Lower lobe of right lung (tissue), 2 donors: ENCODE measurements at places on chromosomes 7 and 10. TPM values are rescaled to one million over a fixed set of nuclear protein-coding genes. Genes with fewer than 3 reads are reported as not detected.

The GTPBP4 gene
- 28.9 TPM for total RNA-seq

The ZNF804B gene
- total RNA-seq = not detected

The ACTL6B gene
- total RNA-seq = not detected

The GPR85 gene
- 4.5 TPM for total RNA-seq

The SLC39A12 gene
- 0.41 TPM for total RNA-seq

The SPDYE11 gene
- not detected for total RNA-seq

The ASIC3 gene
- total RNA-seq = 3.7 TPM

The ELOVL3 gene
- total RNA-seq = 0.92 TPM

The NKX1-2 gene
- total RNA-seq = not detected

The UCN3 gene
- total RNA-seq = 0.53 TPM

The ARMC3 gene
- total RNA-seq = 9.6 TPM

The AGAP9 gene
- total RNA-seq = 5.1 TPM

DNA sequence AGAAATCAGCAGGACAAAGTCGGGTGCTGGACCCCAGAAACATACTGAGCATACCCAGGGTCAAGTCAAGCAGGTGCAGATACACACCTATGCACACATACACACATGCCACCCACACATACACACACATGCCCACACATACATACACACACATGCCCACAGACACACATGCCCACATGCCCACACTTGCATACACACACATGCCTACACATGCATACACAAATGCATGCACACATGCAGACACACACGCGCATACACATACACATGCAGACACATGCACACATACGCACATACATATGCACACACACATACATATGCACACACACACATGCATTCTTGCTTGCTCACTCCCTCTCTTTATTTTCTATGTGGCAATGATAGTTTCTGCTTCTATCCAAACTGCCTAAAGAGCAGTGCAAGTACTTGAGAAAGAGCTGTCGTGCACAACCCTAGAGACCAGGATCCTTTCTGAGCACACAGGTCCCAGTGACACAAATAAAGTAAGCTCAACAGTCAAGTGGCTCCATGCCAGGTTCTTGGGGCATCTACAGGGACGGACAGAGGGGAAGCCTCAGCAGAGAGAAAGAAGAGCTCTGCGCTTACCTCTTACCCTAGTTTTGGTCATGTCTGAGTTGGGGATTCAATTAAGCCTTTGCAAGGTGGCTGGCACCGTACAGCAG is 83.7 kb downstream of the EBF3 start:
- no peak for DNase-seq

DNA sequence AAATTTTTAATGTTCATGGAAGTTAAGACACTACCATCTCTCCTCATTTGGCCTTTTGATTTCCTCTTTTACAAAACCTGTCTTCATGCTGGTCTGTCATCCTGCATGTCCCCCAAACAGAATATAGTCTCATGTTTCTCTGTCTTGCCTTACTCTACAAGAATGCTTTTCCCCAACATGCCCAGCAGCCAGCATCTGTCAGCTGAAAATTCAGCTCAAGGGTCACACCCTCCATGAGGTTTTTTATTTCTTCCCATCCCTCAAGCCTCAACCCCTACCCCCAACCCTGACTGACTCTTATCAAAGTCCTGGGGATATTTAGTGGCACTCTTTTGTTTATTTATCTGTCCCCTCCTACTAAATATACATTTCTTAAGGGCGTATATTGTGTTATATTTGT is 202.0 kb downstream of the ANK3 start:
- DNase-seq = no peak

DNA sequence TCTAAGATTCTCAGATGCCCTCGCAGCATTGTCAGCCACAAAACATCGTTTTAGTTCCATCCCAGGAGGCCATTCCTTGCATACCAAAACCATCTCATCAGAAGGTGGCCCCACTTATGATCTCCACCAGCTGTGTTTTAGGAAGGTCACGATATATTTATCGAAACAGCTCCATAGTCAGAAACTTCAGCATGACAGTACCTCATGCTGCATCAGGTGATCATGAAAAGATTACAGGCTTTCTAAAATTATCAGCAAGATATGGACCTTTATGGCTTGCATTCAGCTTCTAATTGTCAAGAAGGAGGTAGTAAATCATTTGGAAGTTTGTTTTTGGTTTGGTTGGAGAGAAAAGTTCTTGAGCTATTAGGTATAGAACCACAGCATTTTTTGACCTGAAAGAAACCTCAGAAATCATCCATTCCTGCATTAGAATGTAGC is 20.0 kb downstream of the JAZF1 start:
- DNase-seq = no peak

DNA sequence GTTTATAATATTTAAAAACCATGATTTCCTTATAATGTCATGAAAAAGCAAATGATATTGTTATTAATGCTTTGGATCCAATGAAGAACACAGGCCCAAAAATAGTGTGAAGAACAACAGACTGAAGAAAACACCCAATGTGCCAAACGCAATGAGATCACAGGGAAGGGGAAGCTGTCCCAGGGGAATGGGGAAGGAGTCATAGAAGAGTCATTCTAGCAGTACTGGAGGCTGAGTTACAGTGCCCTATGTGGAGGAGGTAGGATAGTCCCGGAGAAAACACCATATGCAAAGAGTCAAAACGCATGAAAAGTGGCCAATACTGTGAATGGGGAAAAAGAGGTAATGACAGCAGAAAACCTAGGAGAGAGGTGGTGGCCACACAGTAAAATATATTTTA is 50.9 kb downstream of the TPK1 start:
- DNase-seq = no peak

DNA sequence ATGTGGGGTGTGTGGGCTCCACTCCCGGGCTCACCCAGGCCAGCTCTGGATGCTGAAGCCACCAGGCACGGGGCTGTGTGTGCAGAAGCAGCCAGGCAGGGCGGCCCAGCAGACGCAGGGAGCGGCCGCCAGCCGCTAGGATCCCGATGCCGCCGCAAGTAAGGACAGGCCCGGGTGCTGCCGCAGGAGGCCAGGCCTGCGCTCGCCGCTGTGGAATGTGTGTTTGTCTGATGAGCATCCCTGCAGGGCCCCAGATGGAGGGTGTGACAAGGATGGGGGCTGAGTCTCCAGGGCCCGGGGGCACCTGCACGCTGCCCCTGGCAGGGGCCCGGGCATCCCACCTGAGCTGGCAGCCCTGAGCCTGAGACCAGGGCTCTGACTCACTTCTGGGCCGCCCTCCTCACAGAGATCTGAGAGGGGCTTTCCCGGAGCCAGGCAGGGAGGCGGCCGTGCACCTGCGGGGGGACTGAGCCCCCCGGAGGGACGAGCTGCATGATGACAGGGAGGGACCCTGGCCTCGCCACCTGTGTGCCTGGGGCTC is 101.5 kb downstream of the FOXL3 start:
- DNase-seq = peak; percentile 44

- no peak for DNase-seq
Observed at GRCh38 chr10:14384915-14385314, 54.2 kb upstream of the FRMD4A start.

- no peak for DNase-seq
Observed at GRCh38 chr7:102410918-102411317, 14.8 kb downstream of the PRKRIP1 start.

DNA sequence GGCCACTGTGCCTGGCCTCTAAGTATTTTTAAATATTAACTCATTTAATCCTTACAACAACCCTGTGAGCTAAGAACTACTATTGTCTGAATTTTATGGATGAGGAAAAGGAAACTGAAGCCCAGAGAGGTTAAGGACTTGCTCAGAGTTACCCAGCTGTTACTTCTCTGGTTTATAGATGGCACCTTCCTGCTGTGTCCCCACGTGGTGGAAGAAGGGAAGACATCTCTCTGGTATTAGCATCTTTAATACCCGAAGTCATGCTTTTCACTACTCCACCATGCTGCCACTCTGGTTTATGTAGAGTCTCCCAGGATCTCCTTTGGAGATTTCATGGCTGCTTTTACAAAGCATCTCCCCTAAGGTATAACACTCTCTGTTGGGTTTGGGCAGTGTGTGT is 105.5 kb upstream of the MKLN1 start:
- no peak for DNase-seq

DNA sequence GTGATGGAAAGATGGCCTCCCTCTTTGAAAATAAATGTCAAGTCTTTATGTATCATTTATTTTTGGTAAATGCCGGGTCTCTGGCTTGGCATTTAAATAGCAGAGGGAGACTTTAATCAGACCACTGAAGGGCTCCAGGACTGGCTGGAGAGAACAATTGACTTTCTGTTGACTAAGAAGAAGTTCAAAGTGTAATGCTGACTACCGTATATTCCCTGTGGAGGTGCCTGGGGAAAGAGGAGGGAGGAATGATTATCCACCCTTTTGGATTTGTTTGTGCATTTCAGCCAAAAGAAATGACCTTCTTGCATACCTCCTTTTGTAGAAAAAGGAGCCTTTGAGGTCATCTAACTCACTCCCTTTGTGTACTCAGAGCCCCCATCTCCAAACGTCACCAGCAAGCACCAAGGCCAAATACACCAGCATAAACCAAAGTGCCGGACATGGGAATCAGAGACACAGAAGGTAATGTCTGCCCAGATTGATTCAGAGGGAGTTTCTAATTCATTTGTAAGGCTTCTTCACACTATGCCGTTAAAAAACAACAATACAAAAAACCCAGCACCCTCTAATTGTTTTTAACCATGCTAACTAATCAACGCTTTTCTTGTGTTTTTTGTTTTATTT is 75.2 kb downstream of the PRLHR start:
- DNase-seq = no peak

GRCh38 chr10:88200312-88201032 is 337.0 kb downstream of the PTEN start:
- DNase-seq = no peak

DNA sequence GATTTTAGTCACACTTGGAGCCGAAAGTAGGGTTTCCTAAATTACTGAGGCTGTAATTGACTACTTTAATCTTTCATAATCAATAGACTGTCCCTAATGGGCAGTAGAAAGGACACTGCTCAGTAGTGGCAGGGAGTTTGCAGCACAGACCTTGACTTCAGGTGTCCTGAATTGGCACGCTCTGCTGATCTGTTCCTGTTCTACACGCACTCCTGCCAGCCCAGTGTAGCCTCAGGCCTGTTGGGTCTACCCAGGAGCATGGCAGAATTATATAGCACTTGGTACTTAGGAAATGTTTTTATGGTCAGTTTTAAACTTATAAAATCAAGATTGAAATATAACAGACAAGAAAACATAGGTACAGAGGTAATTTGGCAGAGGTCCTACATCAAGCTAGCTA is 9.0 kb downstream of the EIF4H start:
- DNase-seq = no peak

DNA sequence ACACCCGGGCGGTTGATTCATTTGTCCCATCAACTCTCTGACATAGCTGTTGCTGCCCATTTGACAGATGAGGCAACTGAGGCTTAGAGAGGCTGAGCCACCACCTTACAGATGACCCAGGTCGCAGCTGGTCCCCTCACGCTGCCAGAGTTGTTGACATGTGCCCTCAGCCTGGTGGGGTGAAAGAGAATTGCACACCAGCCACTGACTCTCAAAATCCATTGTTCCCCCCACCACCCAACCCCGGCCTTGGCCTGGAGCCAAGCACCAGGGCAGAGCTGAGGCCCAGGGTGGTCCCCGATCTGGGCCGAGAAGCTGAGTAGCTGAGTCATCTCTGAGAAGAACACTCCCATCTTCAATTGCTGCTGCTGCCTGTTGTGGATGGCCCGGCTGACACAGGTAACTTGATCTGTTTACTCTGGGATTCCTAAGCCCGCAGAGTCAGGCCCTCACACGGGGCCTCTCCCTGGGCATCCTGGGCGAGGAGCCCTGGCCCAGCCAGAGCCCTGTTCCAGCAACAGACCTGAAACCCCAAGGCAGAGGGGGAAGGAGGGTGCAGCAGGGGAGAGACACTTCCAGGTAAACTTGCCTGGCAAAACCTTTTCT is 27.5 kb downstream of the PVRIG start:
- no peak for DNase-seq

DNA sequence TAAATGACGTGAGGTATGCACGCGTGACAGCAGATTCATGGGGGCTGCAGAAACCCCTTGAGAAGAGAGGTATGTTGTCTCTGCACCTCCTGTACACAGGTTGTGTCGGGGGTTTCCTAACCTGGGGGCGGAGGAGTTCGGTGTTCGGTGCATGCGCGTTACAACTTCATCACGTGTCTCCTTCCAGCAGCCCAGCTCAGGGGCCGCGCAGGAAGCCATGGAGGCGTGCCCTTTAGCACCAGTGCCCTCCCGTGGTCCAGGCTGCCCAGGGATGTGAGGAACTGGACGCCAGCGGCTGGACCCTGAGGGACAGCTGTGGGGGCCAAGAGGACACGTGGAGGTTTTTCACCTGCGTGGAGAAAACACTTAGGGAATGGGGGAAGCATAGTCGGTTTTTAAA is 186.4 kb downstream of the EBF3 start:
- peak; percentile 34 for DNase-seq
